RPMI7951 (cell line): ENCODE measurements at places on chromosomes 7 and 10.

GRCh38 chr7:37230221-37230620 is 218.4 kb downstream of the ELMO1 start:
- DNase-seq: no peak

GRCh38 chr7:20865684-20866083 is 79.0 kb upstream of the SP8 start:
- no peak for DNase-seq

- peak; percentile 79 for DNase-seq
Measured at GRCh38 chr10:34290412-34291081, 524.5 kb downstream of the PARD3 start.

- no peak for DNase-seq
Measured at GRCh38 chr7:7688310-7688709, 30.1 kb downstream of the RPA3 start.

DNA sequence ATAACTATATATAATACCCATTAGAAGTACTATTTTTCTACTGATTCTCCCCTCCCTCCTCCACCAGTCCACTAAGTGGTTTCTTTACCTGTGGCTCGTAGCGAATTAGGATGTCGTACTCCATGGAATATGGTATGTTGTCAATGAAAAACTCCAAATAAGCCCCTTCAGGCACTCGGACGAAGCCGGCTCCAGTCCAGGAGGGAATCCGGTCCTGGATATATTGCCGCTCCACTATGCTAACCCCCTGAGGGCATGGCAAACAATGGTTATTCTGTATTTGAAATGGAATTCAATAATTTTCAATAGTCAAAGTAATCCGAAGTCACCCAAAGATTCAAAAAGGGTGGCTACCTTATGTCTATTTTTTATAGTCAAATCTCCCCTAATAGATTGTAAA is 40.1 kb downstream of the LAMB1 start:
- no peak for DNase-seq

GRCh38 chr7:34036051-34036920 is 130.9 kb downstream of the BMPER start:
- peak; percentile 84 for DNase-seq
